ENCODE measurements at places on chromosomes 6 and 20. TPM values are rescaled to one million over a fixed set of nuclear protein-coding genes. Genes with fewer than 3 reads are reported as not detected.

GRCh38 chr20:15699431-15700146 is 873.7 kb downstream of the KIF16B start:
- no peak for DNase-seq

DNA sequence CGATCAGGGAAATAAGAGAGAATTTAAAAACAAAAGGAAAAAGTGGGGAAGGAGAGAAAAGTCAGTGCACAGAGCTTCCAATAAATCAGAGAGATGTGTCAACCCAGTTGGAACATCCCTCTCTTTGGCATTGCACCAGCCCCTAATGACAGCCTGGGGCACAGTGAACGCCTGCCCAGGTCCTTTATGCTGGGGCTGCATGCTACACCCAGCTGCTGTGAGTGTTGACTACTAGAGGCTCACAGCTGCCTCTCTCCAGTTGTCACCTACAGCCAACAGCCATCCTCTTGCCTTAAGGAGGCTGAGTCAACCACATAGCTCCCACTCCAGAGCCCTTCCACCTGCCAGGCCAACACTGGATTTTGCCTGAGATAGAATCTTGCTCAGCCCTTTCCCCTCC is 19.0 kb downstream of the OR2H2 start:
- DNase-seq, result no peak

GRCh38 chr6:148955441-148955840 is 208.6 kb downstream of the UST start:
- no peak for DNase-seq

The DLGAP4 gene
- total RNA-seq, result 40.2 TPM

The BNIP5 gene
- total RNA-seq, result not detected

The OOEP gene
- 0.68 TPM for total RNA-seq

The LY6G6F gene
- not detected for total RNA-seq
